Activated T-helper 1 cell treated with anti-CD3 and anti-CD28 coated beads, Interleukin-2, amount 50 U/mL, for 16 hours (primary cell): ENCODE measurements at places on chromosomes 13 and 19.

DNA sequence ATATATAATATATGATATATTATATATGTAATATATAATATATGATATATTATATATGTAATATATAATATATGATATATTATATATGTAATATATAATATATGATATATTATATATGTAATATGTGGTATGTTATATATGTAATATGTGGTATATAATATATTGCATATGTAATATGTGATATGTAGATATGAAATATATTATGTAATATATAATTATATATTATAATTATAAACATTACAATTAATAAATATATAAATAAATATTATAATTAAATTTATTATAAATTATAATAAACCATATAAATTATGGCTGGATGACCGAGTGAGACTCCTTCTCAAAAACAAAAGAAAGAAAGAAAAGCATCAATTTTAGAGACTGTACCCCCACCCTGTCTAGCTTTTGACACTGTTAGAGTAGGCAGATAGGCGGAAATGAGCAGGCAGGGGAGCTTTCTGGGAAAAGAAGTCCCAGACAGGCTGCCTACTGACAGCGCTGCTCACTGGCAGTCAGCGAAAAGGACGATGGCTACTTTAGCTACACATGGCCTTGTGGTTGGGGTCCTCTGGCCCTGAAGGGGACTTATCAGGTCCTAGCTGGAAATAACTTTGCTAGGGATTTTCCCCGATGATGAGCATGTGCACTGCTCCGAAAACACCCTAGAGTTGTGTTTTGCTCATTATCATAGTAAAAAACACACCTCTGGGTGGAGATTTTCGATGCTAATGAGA lies 19.7 kb downstream of the C3 start:
- DNase-seq, result no peak

DNA sequence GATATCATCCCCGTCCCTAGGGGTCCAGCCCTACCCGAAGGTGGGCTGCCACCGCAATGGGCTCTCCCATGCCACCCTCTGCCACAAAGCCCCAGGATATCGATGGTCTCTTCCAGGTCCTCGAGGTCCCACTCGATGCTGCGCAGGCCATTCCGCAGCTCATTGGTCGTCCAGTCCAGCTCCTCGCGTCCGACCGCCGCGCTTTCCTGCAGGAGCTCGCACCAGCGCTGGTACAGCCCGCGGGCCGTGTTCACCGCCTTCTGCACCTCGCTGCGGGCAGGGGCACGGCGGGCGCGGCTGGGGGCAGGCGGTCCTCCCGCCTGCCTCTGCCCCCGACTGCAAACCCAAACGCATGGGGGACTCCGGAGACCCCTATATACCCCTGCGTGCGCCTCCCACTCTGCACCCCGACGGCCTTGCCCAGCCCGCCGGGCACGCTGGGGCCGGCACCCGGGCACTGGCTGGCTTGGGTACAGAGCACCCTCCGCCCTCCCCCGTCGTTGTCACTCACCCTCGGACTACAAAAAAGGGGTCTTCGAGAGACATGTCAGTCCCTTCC lies 468 bp downstream of the STX10 start:
- no peak for DNase-seq

GRCh38 chr13:48410199-48410598 lies 2.7 kb downstream of the LPAR6 start:
- no peak for DNase-seq

DNA sequence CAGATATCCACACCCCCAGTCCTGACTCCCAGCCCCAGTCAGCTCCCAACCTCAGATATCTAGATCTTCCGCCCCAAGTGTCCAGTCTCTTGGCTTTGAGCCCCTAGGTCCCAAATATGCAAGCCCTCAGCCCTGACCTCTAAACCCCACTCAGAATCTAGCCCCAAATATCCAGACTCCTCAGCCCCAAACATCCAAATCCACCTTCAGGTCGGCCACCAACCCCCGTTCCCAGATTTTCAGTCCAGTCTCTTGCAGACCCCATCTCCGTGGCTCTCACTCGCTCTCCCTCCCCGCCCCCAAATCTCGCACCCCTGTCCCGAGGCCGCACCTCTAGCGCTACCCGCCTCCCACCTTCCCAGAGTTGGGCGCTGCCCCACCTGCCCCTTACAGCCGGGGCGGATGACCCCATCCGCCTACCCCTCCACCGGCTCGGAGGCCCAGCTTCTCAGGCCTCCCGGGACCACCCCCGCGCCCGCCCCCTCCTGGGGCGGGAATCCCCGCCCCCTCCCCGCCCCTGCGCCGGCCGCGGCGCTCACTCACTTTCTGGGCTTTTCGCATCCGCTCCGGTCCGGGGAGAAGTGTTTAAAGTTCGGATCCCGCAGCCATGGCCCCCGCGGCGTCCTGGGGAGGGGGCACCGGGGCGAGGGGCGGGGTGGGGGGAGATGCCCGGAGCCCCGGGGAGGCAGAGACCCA lies 604 bp downstream of the ERFL start:
- DNase-seq, result no peak

DNA sequence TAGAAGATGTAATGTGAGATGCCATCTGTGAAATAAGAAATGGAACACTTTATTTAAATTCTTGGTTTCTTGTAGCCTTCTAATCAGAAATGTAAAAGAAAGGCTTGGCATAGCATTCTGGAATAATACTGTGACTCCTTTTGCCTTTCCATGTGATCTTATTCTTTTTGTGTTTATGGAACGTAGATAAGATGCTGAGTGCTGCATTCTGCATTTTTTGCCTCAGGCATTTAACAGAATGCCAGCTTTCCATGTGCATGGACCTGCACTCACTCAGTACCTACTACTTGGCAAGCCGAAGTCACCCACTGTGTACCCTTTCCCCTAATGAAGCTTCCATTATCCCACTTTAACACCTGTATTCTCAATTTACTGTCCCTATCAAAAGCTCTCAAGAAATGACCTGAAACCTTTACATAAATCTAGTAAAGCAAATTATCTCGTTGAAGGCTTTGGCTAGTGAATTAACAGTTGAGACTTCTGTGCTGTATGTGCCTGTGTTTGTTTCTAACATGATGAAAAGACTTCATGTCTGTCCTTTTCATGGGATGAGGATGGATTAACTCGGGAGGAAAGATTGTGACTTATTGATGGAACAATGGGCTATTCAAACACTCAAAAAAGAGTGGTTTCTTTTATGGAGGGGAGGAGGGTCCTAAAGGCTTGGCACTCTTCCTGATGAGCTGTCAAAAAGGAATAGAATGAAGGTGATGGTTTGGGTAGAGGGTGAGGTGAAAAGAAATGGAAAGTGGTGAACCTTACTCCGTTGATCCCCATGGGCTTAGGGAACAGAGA lies 44.7 kb upstream of the FRY start:
- no peak for DNase-seq

- DNase-seq, result no peak
Observed at GRCh38 chr19:20351244-20351643, 184.2 kb downstream of the ZNF486 start.

- no peak for DNase-seq
Observed at GRCh38 chr13:99191900-99192399, 8.7 kb upstream of the UBAC2 start.

GRCh38 chr13:112446347-112446861 lies 70.2 kb downstream of the SPACA7 start:
- DNase-seq, result no peak
